ENCODE measurements at places on chromosomes 4 and X.

GRCh38 chrX:100315566-100315965 is 94.5 kb downstream of the PCDH19 start:
- no peak for DNase-seq

GRCh38 chrX:85309717-85310116 is 65.9 kb downstream of the ZNF711 start:
- DNase-seq: no peak

GRCh38 chrX:79107891-79108718 is 36.4 kb upstream of the GPR174 start:
- DNase-seq: no peak

DNA sequence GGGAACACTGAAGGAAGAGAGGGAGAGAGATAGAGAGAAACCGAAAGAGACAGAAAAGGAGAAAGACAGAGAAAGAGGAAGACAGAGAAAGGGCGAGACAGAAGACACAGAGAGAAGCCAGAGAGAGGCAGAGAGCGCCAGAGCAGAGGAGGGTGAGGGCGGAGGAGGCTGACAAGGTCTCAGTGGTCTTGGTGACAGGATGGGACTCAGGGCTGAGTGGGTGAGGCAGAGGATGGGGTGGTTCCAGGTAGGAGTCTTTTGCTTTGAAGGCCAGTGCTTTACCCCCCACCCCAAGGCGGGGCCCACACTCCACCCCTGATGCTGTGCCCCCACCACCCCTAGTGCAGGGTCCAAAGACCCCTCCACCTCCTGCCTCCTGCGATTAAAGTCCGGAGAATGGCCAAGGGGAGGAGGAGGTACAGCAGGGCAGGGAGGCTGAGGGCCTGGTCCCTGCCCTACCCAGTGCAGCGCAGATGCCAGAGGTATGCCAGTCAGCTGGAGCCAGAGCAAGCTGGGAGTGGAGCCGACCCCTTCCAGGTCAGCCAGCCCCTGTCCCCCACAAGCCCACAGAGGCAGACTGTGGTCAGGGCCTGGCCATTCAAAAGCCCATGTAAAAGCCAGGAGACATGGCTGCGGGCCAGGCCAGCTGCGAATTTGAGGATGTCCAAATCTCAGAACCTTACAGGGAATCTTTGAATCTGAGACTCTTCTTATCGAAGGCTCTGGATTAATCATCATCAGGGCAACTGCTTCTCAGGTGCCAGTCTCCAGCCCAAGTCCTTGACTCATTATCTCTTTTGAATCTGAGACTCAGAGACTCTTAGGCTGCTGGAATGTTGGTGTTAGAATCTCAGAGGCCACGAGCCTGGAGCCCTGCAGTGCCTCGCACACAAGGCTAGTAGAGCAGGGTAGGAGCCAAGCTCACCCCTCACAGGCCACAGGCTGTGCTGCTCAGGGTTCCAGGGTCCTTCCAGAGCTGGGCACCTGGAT is 758 bp downstream of the IQSEC2 start:
- DNase-seq: peak; percentile 56

DNA sequence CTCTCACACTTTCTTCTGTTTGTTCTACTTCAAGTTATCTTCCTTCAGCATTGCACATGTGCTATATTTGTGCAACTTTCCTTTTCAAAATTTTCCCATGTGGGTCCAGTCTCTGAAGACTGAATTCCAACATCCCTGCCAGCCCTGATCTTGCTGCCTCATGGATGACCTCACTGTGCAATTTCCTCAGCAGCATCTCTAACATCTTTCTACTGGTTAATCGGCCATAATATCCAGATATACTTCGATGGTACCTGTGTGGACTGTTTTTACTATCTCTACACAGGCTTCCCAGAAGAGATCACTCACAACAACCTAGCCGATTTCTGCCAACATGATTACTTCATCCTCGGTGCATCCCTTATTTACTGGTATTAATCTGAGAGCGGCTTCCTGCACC is 41.5 kb downstream of the GPM6A start:
- no peak for DNase-seq

DNA sequence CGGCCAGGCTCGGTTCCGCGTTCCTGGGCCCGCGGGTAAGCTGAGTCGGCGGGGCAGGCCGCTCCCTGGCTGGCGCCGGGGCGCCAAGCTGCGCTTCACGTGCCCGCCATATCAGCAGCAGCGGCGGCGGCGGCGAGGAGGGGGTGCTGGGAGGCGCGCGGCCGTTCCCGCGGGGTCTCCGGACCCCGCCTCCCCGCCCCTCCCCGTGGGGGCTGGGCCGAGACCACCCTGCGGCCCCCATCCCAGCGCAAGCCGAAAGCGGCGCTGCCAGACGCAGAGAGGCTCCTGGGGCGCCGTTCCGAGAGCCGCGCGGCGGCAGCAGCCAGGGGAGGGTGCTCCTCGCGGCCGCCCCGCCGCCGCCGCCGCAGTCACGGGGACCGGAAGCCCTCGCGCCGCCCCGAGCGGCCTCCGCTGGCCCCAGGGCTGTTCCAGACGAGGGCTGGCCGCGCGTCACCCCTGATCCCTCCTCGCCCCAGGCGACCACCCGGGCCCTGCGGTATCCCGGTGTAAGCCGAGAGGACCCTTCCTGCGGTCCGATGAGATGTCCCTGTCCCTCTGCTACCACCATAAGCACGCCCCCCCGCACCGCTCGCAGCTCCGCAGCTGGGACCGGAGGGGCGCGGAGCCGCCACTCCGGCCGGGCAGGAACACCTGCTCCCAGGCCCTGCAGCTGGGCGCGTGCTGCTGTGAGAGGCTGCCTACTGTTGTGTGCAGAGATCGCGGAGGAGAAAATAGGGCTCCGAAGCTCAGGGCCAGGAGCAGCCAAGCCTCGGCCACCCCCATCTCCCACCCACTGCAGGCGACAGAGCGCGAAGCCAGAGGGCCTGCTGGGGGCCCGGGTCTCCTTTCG is 7.5 kb upstream of the BCOR start:
- DNase-seq: no peak

- DNase-seq: no peak
These were observed 130.0 kb downstream of the HMX1 start for GRCh38 chr4:8741513-8742226.

GRCh38 chrX:72128881-72129280 is 2.8 kb downstream of the RTL5 start:
- no peak for DNase-seq

- DNase-seq: no peak
These were observed 175.8 kb upstream of the TECRL start for GRCh38 chr4:64584981-64585557.

DNA sequence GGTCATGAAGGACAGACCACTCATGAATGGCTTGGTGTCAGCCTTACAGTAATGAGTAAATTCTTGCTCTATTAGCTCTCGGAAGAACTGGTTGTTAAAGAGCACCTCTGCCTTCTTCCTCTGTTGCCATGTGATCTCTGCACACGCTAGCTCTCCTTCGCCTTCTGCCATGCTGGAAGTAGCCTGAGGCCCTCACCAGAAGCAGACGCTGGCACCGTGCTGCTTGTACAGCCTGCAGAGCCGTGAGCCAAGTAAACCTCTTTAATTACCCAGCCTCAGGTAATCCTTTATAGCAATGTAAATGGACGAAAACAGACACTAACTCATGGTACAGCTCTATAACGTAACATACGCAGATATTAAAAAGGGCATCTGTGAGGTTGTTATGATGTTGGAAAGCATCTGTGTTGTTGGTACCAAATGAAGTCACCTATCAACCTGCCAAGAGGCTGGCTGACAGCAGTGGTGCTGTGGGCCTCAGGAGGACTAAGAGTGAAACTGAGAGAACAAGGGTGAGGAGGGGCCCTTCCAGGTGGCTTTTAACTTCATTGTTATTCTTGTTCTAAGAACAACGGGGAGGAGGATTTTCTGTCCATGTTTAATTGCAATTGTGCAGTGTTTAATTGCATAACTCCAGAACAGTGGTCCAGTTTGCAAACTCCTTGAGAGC is 69.2 kb downstream of the CRMP1 start:
- no peak for DNase-seq

GRCh38 chr4:16868674-16869073 is 29.8 kb downstream of the LDB2 start:
- DNase-seq: no peak

DNA sequence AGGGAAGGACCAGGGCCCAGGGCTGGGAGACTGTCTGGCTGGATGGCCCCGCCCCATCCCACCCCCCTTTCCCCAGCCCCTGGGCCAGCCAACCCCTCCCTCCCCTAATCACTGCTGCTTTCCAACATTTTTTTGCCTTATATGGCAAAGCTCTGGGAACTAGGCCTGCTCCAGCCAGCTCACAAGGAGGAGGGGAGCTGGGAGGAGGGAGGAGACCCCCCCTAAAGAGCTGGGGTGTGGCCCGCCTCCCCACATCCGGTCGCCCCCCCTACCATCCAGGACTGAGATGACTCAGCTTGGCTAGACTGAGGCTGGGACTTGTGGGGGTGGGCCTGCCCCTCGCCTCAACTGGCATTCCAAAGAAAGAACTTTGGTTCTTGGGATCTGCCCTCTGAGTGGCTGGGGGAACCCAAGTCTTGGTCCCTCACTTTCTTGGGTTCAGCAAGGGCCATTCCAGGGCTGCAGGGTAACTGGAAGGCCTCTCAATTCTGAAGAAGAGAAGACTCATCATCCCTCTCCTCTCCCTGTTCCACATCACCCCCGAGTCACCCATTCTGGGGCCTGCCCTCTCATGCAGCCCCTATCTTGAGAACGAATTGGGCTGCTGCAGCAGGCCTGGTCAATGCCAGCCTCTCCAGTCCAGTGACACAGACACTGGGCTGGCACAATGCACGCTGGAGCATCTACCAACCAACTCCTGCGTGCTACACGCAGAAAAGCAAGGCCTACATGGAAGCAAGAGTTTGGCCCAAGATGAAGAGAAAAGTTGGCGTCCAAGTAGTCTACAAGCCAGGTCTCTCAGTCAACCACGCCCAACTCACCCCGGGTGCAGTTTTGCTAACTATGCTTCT is 4.8 kb downstream of the FLNA start:
- DNase-seq: peak; percentile 61

DNA sequence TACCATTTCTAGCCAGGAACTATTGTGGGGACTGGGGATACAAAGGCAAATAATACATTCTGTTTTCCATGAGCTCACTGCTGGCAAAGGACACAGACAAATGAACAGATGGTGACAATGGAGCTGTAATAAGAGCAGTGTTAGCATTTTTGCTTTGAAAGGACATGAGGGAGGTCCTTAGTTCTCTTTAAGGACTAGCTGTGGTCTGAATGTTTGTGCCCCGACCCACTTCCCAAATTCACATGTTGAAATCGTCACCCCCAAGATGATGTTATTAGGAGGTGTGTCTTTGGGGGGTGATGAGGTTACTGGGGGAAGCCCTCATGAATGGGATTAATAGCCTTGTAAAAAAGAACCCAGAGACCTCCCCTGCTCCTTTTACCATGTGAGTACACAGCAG is 30.3 kb downstream of the CCNG2 start:
- DNase-seq: no peak

DNA sequence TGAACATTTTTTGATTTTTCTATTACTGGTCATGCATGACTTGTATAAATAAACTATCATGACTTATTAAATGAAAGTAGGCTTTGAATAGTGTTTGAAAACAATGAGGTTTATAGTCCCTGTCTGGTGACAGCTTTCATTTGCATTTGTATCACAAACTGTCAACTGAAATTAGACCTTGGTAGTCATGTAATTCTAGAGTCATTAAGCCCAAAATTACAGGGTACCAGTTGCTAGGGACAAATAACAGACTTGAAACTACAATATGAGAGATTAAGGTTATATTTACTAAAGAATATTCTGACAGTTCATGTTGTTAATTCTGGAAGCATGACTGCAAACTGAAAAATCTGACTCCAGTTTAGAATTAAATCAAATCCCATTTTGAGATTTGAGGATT is 9.2 kb upstream of the VAMP7 start:
- DNase-seq: no peak

DNA sequence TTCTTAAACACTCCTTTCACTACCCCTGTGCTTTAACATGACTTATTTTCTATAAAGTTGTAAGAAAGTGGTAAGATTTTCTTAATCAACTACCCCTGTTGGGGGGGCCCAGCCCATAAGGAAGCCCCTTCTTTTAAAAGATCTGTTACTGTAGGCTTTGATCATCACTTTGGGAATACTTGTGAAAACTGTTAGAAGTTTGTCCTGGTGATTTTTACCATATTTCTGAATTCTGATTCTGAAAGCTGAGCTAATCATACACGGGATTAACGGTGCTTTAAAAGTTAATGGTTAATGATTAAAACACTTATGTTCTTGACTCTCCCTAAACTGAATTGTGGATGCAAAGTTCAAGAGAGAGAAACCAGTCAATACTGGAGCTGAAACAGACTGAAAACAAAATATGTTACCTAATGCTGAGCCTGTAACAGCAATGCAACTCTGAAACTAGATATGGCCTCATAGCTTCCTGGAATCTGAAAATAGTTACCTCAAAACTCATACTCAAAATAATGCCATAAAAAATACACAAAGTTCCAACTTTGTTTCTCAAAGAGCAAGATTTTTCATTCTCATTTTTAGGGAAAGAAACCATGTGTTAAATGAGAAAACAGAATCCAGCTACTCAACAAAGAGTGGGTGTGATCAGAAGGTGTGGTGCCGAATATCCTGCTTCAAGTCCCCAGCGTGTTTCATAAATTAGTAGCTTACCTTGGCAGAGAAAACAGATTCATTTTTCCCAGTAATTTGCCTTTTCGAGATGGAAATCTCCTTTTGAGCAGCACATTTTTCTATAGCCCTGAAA is 31.6 kb downstream of the ADH7 start:
- DNase-seq: no peak

DNA sequence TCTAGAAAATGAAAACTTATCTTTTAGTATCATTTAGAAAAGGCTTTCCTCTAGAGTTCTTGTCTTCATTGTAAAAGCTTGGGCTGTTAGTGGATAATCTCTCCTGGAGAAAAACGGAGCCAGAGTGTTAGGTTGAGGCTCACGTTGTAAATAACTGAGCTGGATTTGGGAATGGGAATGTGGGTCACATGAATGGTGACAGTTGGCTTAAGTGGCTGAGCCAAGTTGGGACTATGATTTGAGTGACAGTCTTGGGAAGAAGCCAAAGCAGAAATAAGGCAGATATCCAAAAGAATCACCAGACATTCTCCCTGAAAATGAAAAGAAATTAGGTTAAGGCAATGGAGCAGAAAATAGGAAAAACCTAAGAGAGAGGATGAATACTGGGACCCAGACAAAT is 33.6 kb upstream of the PDGFC start:
- DNase-seq: no peak

- no peak for DNase-seq
These were observed 66.0 kb upstream of the STOX2 start for GRCh38 chr4:183838987-183839712.

GRCh38 chr4:28558895-28559294 is 1698.3 kb downstream of the STIM2 start:
- DNase-seq: no peak

DNA sequence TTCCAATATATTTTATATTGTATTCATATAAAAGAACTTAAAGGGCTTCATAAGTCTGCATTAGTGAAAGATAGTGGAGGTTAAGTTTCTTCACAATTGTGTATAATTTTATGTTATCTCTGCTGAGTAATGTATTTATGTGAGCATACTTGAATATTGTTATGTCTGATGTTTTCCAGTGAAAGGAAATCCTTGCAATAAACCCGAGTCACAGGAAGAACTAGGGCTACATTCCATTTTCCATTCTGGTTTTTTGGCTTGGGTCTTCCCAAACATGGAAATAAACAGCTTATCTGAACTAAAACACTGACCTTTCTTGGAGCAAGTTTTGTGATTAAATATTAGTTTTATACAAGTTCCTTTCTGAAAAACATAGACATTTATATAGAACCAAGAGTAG is 231.3 kb upstream of the GPRIN3 start:
- no peak for DNase-seq

- DNase-seq: no peak
These were observed 1475.5 kb upstream of the AGA start for GRCh38 chr4:178917756-178918155.

GRCh38 chr4:98919996-98920395 is 8.9 kb downstream of the EIF4E start:
- no peak for DNase-seq

- no peak for DNase-seq
These were observed 8.9 kb upstream of the PLXNB3 start for GRCh38 chrX:153755136-153755535.
